ENCODE measurements at places on chromosomes 7 and 10. TPM values are rescaled to one million over a fixed set of nuclear protein-coding genes. Genes with fewer than 3 reads are reported as not detected.

Gene PPP1R17
- not detected for total RNA-seq

Gene CHN2
- total RNA-seq, result 0.87 TPM

Gene FZD8
- 20.2 TPM for total RNA-seq

Gene KMT2C
- 29.6 TPM for total RNA-seq

Gene CD36
- 2.6 TPM for total RNA-seq

Gene ZNF365
- total RNA-seq, result 9.0 TPM

Gene GCK
- 0.62 TPM for total RNA-seq

Gene VIM
- 6,217 TPM for total RNA-seq

Gene CRPPA
- 1.3 TPM for total RNA-seq

Gene CYP17A1
- not detected for total RNA-seq

Gene SDHAF3
- 17.9 TPM for total RNA-seq

Gene CLCN1
- total RNA-seq, result not detected

Gene CHCHD3
- 123 TPM for total RNA-seq

Gene GATA3
- not detected for total RNA-seq

Gene GRID2IP
- not detected for total RNA-seq

Gene CDNF
- total RNA-seq, result 1.3 TPM

Gene LRRN3
- total RNA-seq, result 4.1 TPM

Gene ITPRIP
- total RNA-seq, result 19.1 TPM

Gene HMX3
- total RNA-seq, result not detected

Gene HABP2
- total RNA-seq, result not detected

Gene CALML5
- total RNA-seq, result not detected

Gene DOCK1
- total RNA-seq, result 85.2 TPM

Gene GSAP
- total RNA-seq, result 20.8 TPM

Gene CHST3
- total RNA-seq, result 27.9 TPM

Gene ARHGAP22
- total RNA-seq, result 85.7 TPM

Gene NUTM2D
- total RNA-seq, result 0.62 TPM

Gene SORBS1
- total RNA-seq, result 0.75 TPM

Gene PRLHR
- not detected for total RNA-seq

Gene FBXW4
- total RNA-seq, result 39.0 TPM

Gene CTBP2
- 84.7 TPM for total RNA-seq

Gene KCND2
- total RNA-seq, result 2.0 TPM

Gene GIMAP2
- 2.9 TPM for total RNA-seq
